Activated naive CD4-positive, alpha-beta T cell treated with anti-CD3 and anti-CD28 coated beads for 36 hours (primary cell): ENCODE measurements at places on chromosomes 4 and X. TPM values are rescaled to one million over a fixed set of nuclear protein-coding genes. Genes with fewer than 3 reads are reported as not detected.

DNA sequence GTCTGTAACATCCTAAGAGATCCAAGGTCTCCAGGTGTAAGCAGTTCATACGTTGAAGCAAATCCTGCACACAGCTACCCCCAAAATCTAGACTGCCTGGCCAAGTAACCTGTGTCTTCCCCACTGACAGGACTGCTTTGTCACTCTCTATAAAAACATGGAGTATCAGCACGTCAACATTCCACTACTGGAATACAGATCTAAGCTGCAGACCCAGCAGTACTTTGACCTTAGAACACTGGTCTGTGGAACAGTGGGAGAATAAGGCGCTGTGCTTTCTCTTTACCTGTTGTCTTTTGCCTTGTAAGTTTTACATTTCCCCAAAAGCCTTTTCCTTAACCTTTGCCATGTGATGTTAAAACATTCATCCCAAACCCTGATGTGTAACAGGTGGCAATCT, 137.4 kb downstream of the JADE1 start:
- H3K4me1 ChIP-seq = no peaks in the 10 kb centered on the region
- H3K36me3 ChIP-seq = peaks cover 23% of the 10 kb centered on the region
- H3K4me3 ChIP-seq = no peak overlapping the region
- no peak for DNase-seq
- no peak overlapping the region for H3K27ac ChIP-seq

- H3K36me3 ChIP-seq = peaks cover 8% of the 10 kb centered on the region
- H3K4me1 ChIP-seq = peaks cover 43% of the 10 kb centered on the region
- H3K4me3 ChIP-seq = peak overlapping the region; percentile 79
- no peak overlapping the region for H3K27ac ChIP-seq
- H3K27me3 ChIP-seq = no peaks in the 10 kb centered on the region
Measured at GRCh38 chr4:1855333-1856070, 454 bp downstream of the LETM1 start.

- no peak overlapping the region for H3K27ac ChIP-seq
- H3K36me3 ChIP-seq = peaks cover 23% of the 10 kb centered on the region
- H3K27me3 ChIP-seq = no peaks in the 10 kb centered on the region
- no peak overlapping the region for H3K4me3 ChIP-seq
- peaks cover 13% of the 10 kb centered on the region for H3K4me1 ChIP-seq
Measured at GRCh38 chr4:108018040-108018883, 28.6 kb downstream of the HADH start.

DNA sequence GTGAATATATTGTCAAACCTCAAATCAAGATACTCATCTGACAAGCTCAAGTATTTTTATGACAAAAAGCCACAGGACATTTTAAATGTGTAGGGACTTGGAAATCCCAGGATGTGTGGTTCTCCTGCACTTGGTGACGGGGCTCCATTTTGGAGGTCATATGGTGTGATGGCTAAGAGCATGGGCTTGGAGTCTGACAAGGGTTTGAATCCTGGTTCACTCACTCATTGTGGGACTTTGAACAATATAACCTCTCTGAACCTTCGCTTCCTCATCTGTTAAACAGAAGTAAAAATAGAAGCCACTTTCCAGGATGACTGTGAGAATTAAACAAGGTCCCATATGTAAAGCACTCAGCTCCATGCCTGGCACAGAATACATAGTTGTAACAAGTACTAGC, 99.6 kb downstream of the SMIM20 start:
- H3K4me1 ChIP-seq = no peaks in the 10 kb centered on the region
- no peak for DNase-seq
- H3K4me3 ChIP-seq = no peak overlapping the region
- H3K36me3 ChIP-seq = no peaks in the 10 kb centered on the region
- no peak overlapping the region for H3K27ac ChIP-seq
- peaks cover 20% of the 10 kb centered on the region for H3K27me3 ChIP-seq

DNA sequence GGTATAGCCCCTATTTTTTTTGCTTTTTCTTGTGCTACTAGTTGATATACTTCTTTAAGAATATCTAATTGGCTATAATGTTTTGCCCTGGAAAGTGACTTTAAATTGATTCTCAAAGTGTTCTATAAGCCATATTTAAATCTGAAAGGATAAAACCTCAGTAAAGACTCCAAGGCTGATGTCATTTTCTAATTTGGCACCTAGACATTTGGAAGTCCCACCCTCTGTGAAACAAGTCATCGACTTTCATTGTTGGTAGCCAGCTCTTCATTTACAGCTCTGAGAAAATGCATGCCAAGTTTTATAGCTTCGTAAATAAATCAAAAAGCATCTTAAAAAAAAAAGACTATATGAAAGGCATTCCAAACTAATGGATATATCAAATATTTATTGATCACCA, 18.0 kb upstream of the STAG2 start:
- H3K4me3 ChIP-seq = no peak overlapping the region
- no peaks in the 10 kb centered on the region for H3K36me3 ChIP-seq
- no peaks in the 10 kb centered on the region for H3K4me1 ChIP-seq
- H3K27ac ChIP-seq = no peak overlapping the region

GRCh38 chrX:14915596-14915995, 42.4 kb downstream of the MOSPD2 start:
- peaks cover 19% of the 10 kb centered on the region for H3K36me3 ChIP-seq
- H3K27ac ChIP-seq = no peak overlapping the region
- H3K4me1 ChIP-seq = no peaks in the 10 kb centered on the region

- no peaks in the 10 kb centered on the region for H3K36me3 ChIP-seq
- H3K4me3 ChIP-seq = no peak overlapping the region
- H3K27ac ChIP-seq = no peak overlapping the region
- no peaks in the 10 kb centered on the region for H3K27me3 ChIP-seq
Measured at GRCh38 chr4:15198070-15198727, 195.9 kb downstream of the CPEB2 start.

GRCh38 chrX:67953658-67954057, 409.8 kb downstream of the AR start:
- H3K27me3 ChIP-seq = peaks cover 2% of the 10 kb centered on the region
- no peaks in the 10 kb centered on the region for H3K36me3 ChIP-seq
- H3K4me1 ChIP-seq = no peaks in the 10 kb centered on the region
- H3K4me3 ChIP-seq = no peak overlapping the region
- no peak for DNase-seq

- no peak for DNase-seq
- H3K27ac ChIP-seq = no peak overlapping the region
- H3K4me3 ChIP-seq = no peak overlapping the region
- no peaks in the 10 kb centered on the region for H3K4me1 ChIP-seq
- no peaks in the 10 kb centered on the region for H3K27me3 ChIP-seq
Measured at GRCh38 chr4:142850478-142850877, 4.4 kb upstream of the INPP4B start.

DNA sequence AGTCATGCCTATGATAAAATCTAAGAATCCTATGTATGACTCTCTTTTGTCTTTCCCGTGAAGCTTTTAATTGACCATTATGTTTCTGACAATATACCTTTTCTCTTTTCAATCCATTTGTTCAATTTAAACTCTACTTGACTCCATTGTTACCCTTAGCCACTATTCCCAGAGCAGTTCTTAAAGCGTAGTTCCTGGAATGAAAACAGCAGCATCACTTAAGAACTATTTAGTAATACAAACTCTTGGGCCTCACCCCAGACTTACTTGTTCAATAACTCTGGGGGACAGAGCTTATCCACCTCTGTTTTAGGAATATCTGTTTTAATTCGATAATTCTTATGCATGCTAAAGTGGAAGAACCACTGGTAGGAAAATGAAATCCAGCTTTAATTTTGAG, 358.4 kb downstream of the PRR32 start:
- H3K4me1 ChIP-seq = no peaks in the 10 kb centered on the region
- DNase-seq = no peak
- no peaks in the 10 kb centered on the region for H3K36me3 ChIP-seq
- no peak overlapping the region for H3K4me3 ChIP-seq
- no peaks in the 10 kb centered on the region for H3K27me3 ChIP-seq

DNA sequence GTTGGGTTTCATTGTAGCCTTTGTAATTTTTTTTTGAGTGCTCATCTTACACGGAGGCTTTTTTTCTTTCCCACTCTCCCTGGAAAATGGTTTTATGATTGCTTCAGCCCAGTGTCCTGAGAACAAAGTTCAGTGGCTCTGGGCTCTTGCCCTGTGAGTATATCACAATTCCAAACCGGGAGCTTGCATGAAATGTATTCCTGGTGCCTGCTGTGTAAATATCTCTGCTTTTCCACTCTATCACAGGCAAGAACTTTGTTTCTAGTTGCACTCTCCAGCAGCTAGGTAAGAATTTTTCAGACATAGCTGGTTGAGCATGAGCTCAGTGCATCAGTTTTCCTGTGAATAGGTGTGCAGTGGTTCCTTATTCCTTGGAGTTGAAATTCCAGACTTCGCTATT, 60.8 kb downstream of the SUPT20HL2 start:
- H3K27ac ChIP-seq = no peak overlapping the region
- no peak overlapping the region for H3K4me3 ChIP-seq
- H3K4me1 ChIP-seq = no peaks in the 10 kb centered on the region
- no peaks in the 10 kb centered on the region for H3K27me3 ChIP-seq
- no peaks in the 10 kb centered on the region for H3K36me3 ChIP-seq
- DNase-seq = no peak

- no peak overlapping the region for H3K4me3 ChIP-seq
- no peak overlapping the region for H3K27ac ChIP-seq
- no peak for DNase-seq
- no peaks in the 10 kb centered on the region for H3K27me3 ChIP-seq
Measured at GRCh38 chrX:120334151-120334550, 22.9 kb upstream of the TMEM255A start.

DNA sequence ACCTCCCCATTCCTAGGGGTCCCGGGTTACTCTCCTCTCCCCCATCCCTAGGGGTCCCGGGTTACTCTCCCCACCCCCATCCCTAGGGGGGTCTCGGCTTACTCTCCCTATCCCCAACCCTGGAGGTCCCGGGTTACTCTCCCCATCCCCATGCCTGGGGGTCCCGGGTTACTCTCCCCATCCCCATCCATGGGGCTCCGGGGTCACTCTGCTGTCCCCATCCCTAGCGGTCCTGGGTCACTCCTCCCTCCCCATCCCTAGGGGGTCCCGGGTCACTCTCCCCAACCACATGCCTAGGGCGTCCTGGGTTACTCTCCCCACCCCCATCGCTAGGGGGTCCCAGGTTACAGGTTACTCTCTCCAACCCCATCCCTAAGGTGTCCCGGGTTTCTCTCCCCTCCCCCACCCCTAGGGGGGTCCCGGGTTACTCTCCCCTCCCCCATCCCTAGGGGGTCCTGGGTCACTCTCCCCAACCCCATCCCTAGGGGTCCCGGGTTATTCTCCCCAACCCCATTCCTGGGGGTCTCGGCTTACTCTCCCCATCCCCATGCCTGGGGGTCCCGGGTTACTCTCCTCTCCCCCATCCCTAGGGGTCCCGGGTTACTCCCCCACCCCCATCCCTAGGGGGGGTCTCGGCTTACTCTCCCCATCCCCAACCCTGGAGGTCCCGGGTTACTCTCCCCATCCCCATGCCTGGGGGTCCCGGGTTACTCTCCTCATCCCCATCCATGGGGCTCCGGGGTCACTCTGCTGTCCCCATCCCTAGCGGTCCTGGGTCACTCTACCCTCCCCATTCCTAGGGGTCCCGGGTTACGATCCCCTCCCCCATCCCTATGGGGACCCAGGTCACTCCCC, 821 bp downstream of the ASMTL start:
- H3K36me3 ChIP-seq = peaks cover 32% of the 10 kb centered on the region
- H3K4me1 ChIP-seq = peaks cover 19% of the 10 kb centered on the region
- H3K27ac ChIP-seq = peak overlapping the region; percentile 81
- no peak for DNase-seq
- H3K4me3 ChIP-seq = peak overlapping the region; percentile 89
- H3K27me3 ChIP-seq = no peaks in the 10 kb centered on the region

GRCh38 chr4:793941-794621, 31.8 kb downstream of the CPLX1 start:
- H3K4me3 ChIP-seq = no peak overlapping the region
- H3K27me3 ChIP-seq = peaks cover 44% of the 10 kb centered on the region
- DNase-seq = no peak
- no peaks in the 10 kb centered on the region for H3K36me3 ChIP-seq
- H3K27ac ChIP-seq = no peak overlapping the region

GRCh38 chrX:54043541-54044125, 640 bp downstream of the PHF8 start:
- peak; percentile 43 for DNase-seq
- no peaks in the 10 kb centered on the region for H3K27me3 ChIP-seq
- H3K36me3 ChIP-seq = peaks cover 14% of the 10 kb centered on the region
- H3K4me1 ChIP-seq = peaks cover 19% of the 10 kb centered on the region

DNA sequence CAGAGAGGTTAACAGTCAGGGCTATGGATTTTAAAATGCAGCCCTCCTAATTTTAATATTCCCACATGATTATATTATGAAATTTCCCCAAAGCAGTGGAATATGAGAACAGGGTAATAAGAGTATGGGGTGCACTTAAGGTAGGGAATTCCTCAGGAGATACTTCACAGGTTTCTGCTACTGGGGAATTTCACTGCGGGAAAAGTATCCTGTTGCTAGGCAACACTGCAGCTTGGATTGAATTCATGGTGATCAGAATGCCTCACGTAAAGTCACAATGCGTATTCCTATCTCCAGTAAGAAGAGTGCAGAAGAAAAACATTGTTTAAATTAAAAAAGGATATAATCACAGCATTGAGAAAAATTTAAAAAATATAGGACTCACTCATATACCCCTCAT, 398.1 kb upstream of the RPS6KA3 start:
- H3K4me1 ChIP-seq = no peaks in the 10 kb centered on the region
- no peak overlapping the region for H3K4me3 ChIP-seq
- H3K27me3 ChIP-seq = no peaks in the 10 kb centered on the region
- no peaks in the 10 kb centered on the region for H3K36me3 ChIP-seq
- no peak overlapping the region for H3K27ac ChIP-seq

PARM1 gene
- total RNA-seq = 0.05 TPM

VGLL1 gene
- not detected for total RNA-seq

SH2D1A gene
- total RNA-seq = 17.2 TPM

SLIT2 gene
- not detected for total RNA-seq

SSX1 gene
- not detected for total RNA-seq
